Activated effector memory CD4-positive, alpha-beta T cell treated with Interleukin-2 at 50 U/mL for 16 hours (primary cell): ENCODE measurements at places on chromosomes 5 and 9.

- DNase-seq = no peak
Observed at GRCh38 chr9:124760719-124761118, 10.4 kb downstream of the NR6A1 start.

DNA sequence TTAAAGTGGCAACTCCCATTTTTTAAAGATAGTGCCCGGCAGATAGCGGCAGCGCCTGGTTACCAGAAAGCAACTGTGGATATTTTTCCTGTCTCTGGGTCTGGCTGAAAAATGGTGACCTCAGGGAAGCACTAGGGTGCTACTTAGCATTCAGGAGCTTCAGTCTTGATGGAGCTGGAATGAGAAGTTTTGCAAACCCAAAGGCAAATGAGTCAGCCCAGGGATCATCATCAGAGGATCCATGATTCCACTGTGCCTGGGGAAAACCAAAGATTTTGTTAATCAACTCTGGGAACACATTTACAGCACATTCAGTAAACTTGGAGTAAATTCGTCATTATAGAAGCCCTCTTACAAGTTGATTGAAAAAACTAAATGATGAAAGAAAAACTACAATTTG is 26.7 kb downstream of the F2R start:
- no peak for DNase-seq

DNA sequence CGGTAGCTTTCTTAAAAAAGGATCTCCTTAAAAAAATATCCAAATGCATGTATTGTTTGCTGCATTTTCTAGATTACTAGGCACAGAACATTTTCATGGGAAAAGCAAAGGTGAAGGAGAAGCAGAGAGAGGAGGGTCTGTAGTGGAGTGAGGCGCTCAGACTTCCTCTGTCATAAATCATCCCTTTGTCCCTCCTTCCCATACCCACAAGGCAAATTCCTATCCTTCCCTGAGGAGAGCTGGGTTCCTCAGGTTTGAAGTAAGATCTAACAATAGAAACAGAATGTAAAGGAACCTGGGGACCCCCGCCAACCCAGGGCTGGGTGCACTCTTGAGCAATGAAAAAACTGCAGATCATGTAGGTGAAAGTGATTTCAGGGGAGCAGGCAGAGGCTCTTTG is 149.2 kb upstream of the ANKH start:
- no peak for DNase-seq

DNA sequence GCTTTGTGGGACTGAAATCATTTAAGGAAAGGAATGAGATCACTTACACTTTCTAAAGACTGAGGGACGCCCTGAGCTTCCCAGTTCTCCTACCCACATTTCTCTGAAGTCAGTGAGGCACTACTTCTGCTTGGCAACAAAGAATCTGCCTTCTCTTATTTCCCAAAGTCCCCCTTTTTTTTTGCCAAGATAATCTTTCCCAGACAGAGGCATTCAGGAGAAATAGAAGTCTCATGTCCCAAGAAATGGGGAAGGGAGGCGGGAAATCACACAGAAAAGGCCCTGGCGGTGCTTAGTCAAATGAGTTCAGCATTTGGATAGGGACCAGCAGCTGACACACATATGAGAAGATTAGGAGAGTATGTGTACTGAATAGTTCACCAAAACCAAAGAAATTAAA is 159.7 kb downstream of the MUSK start:
- no peak for DNase-seq

DNA sequence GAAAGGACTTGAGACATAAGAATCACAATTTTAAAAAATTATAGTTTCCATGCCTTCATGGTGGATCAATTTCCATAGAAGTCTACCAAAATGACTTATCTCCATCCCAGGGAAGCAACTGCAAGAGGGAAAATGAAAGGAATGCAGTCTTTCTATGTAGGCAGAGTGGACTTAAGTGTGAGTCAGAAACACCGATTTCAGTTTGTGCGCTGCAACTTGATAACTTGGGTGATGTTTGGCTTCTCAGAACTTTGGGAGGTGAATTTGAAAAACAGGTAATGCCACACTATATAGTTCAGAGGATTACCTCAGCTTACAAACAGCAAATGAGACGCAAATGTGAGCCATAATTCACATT is 708 bp upstream of the CSNK1G3 start:
- DNase-seq = no peak

DNA sequence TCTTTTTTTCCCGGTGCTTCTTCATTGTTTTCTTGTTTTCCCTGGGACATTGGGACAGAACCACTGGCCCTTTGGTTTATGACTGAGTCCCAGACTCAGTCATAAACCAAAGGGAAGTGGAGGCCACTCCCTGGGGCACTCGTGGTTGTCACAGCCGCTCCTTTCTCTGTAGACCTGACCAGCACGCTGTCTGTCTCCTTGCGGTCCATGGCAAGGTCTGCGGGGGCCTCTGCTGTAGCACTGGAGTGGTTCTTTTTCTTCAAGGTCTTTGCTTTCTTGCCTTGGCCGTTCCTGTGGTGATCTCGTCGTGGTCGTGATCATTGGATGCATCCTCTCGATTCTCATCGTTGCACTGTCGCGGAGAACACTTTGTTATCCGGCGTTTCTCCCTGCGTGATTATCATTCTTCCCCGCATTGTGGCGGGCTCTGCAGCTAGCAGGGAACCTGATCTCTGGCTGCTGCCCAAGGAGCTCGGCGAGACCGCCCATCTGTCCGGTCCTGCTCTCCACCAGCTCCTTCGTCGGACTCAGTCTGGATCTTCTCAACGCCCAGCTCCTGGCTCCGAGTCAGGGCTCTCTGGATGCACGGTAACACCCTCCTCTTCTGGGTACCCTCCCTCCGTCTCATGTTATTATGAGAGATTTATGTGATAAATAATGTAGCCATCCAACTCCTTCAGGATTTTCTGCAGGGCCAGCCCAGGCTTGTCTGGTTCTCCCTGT is 43.5 kb upstream of the MPDZ start:
- DNase-seq = no peak
